Effector memory CD8-positive, alpha-beta T cell (primary cell): ENCODE measurements at places on chromosomes 3 and 15.

DNA sequence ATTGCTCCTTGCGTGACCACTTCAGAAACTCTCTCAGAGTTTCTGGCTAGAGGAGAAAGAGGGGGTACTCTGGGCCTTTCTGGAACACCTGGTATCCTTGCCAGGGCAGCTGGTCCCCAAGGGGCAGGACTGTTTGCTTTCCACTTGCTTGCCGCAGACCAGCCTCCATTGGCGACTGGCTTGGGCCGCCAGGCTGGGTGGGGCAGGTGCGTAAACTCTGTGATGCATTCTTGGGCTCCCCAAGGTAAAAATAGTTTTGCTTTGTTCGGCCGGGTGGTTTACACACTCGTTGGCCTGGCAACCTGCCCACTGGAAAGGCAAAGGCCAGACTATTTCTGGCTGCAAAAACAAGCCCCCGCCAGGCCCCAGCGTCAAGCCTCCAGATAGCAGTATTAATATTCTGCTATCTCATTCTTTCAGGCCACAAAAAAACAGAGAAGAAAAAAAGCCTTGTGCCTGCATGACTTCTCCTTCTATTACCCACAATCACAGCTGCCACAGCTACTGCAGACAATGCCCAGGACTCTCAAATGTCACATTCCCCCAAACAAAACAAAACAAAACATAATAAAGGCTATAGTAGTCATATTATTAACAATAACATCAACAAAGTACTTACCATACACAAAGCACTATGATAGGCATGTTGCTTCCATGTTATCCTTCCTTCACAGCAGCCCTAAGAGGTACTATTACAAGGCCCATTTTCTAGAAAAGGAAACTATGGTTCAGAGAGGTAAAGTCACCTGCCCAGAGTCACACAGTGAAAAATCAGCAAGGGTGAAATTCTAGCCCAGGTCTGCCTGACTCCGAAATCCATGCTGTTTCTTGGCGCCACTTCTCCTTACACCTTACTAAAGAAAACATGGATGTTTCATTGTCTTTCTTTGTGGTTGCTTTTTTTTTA lies 14.0 kb upstream of the SSUH2 start:
- no peak for DNase-seq

DNA sequence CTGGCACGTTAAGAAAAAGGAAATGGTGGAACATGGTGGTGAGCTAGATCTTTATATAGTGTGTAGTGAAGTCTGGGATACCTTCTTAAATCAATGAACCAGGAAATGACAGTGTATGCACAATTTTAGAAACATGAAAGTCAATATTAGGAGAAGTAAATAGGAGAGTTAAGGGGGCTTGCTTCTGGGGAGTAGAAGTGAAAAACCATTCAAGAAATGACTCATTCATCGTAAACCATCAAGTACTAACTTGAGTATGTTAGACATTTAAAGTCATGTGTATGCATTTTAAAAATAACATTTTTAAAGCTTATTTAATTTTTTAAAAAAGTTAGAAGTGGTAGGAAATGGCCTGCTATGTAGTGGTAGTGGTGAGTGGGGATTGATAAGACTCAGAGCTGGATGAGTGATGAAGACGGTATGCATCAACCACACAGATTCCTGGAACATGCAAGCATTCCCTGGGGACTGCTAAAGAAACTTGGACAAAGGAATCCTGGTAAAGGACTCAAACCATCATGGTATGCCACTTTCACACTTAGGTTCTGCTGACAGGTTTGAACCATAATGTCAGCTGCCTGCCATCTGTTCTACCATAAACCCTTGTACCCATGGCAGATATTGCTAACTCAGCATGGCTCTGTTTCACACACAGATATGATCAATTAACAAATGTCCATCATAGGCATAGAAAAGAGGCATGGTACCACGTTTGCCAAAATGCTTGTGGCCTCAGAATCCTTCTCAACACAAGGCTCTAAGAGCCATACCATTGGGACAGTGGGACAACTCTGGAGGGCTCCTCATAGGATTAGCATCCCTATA lies 28.9 kb upstream of the MITF start:
- DNase-seq: no peak

- DNase-seq: no peak
These were observed 656.9 kb downstream of the NTRK3 start for GRCh38 chr15:87599616-87600015.

- no peak for DNase-seq
These were observed 102.0 kb upstream of the MYRIP start for GRCh38 chr3:39707314-39707909.

DNA sequence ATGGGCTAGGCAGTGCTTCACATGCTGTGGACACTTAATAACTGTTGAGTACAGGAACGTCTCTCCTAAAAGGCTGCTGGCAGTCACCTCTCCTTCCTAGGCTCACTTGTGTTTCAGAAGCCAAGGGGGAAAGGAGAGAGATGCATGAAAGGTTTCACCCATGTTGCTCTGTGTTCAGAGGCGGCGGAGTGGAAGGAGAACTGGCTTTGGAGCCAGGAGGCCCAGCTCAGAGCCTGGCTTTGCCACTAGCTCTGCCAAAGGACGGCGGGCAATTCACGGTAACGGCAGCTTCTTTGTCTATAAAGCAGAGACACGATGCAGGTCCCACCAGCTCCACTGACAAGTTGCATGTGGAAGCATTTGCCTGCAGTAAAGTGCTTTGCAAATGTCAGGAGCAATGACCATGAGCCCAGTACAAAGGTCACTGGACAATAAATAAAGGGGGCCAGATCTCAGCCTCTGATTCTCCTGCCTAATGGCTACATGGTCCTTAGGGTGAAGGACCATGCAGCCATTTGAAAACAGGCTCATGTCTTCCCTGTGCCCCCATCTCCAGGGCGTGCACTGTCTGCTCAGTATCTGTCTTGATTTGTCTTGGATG lies 171.7 kb upstream of the TLE3 start:
- DNase-seq: no peak

GRCh38 chr3:184144505-184144904 lies 9.3 kb downstream of the EIF2B5 start:
- DNase-seq: no peak
